Esophagus muscularis mucosa (tissue), 4 donors: ENCODE measurements at places on chromosomes 5 and 9. TPM values are rescaled to one million over a fixed set of nuclear protein-coding genes. Genes with fewer than 3 reads are reported as not detected.

The SAXO1 gene
- not detected for total RNA-seq

The CKMT2 gene
- 14.9 TPM for total RNA-seq

The C6 gene
- 3.0 TPM for total RNA-seq

The HAUS6 gene
- 7.5 TPM for total RNA-seq

The C5orf52 gene
- not detected for total RNA-seq

The SOX30 gene
- 0.34 TPM for total RNA-seq

The ADAMTSL2 gene
- total RNA-seq = 2.8 TPM

The GNA14 gene
- 8.1 TPM for total RNA-seq

The ADAMTS12 gene
- total RNA-seq = 2.3 TPM

The ECSCR gene
- total RNA-seq = 38.8 TPM

The TRPM6 gene
- total RNA-seq = 0.52 TPM

The LCN9 gene
- not detected for total RNA-seq

The ABLIM3 gene
- 64.5 TPM for total RNA-seq

The SEPTIN8 gene
- total RNA-seq = 37.1 TPM

The FOXI1 gene
- not detected for total RNA-seq

The IL13 gene
- not detected for total RNA-seq

The ANXA2R gene
- 2.1 TPM for total RNA-seq

The ISL1 gene
- total RNA-seq = not detected

The RAPGEF6 gene
- total RNA-seq = 23.3 TPM

The RASGEF1C gene
- 2.5 TPM for total RNA-seq

The NEK6 gene
- 14.1 TPM for total RNA-seq

The CLINT1 gene
- total RNA-seq = 99.2 TPM

The THBS4 gene
- total RNA-seq = 119 TPM
